ENCODE measurements at places on chromosomes 7 and 10.

DNA sequence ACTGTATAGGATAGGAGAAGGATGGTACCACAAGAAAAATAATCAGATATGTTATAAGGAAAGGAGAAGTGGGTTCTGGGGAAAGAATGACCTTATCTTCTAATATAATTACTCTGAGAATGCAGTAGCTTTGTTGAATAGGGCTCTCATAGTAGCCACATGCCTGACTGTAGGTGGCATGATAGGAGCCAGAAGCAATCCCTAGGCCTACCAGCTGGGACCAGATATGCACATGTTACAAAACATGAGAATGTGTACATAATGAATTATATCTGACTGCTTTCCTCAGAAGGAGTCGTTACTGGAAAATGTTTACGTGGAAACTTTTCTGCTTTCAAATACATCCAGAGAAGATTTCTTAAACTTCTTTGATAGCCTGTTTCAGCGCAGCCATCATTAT lies 53.2 kb upstream of the FAM3C start:
- no peak for DNase-seq

DNA sequence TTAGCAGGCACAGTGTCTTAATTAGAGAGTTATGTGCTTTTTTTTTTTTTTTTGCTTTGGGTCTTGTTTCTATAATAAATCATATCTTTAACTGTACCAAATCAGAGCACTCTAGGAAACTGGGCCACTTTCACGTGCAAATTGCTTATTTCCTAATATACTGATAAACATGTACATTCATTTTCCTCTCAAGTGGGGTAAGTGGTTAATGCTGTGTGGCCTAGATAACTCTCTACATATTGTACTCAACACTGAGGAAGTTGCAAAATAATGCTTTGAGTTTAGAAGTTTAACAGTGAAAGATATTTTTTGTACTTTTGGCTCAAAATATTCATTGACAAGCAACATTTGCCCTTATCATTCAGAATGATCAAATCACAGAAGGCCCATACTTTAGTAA lies 115.9 kb upstream of the IFRD1 start:
- no peak for DNase-seq

- DNase-seq, result no peak
Observed at GRCh38 chr7:157523766-157524421, 187.1 kb downstream of the DNAJB6 start.

GRCh38 chr7:71465741-71466189 lies 333.8 kb downstream of the GALNT17 start:
- DNase-seq, result no peak

DNA sequence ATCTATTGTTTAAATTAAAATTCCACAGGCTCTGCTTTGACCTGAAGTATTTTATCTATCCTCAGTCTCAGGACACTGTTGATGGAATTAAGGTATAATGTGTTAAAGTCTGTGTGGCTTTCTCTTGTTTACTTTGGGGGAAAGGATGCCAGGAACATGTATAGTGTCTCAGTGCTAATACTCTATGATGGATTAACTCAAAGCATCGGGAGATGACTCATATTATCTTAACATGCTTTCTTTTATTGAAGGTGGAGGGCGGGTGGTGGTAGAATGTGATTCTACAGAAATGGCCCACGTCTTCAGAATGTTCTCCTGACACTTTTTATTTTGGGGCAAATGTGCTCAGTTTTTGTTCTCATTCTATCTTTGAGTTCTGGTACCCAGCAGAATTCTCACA lies 189.0 kb downstream of the ANKRD30A start:
- no peak for DNase-seq

- no peak for DNase-seq
Observed at GRCh38 chr10:119370972-119371703, 163.8 kb downstream of the GRK5 start.

DNA sequence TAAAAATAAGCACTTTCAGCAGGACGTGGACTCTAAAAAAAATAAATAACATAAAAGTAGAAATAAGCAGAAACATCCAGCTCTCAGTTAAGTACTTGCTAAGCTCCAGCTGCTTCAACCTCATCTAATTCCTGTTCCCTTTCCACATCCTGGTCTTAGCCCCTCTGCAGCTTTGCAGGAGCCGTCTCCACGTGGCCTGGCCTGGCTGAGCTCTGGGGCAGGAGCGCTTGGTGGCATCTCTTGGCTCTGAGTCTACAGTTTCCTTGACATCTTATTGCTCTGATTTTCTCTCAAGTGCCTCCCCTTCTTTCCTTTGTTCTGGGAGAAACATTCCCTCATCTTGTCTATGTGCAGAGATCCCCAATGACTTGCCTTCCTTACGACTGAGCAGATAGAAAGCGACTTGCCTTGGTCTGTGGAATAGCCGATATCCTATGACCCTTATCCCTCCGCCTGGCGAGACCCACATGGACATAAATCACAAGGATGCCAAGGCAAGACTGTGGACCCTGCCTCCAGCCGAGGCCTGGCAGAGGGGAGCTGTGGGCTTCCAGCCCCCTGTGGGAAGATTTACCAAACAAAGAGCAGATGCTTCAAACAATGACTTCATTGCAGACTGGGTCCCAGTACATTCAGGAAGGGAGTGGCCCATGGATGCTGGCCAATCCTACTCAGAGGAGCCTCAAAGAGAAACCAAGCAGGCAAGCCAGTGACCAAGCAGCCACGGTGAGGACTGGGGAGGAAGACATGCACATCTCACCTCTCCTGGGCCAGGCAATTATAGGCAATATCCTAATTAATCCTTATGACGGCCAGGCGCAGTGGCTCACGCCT lies 61.9 kb downstream of the SPOCK2 start:
- no peak for DNase-seq

DNA sequence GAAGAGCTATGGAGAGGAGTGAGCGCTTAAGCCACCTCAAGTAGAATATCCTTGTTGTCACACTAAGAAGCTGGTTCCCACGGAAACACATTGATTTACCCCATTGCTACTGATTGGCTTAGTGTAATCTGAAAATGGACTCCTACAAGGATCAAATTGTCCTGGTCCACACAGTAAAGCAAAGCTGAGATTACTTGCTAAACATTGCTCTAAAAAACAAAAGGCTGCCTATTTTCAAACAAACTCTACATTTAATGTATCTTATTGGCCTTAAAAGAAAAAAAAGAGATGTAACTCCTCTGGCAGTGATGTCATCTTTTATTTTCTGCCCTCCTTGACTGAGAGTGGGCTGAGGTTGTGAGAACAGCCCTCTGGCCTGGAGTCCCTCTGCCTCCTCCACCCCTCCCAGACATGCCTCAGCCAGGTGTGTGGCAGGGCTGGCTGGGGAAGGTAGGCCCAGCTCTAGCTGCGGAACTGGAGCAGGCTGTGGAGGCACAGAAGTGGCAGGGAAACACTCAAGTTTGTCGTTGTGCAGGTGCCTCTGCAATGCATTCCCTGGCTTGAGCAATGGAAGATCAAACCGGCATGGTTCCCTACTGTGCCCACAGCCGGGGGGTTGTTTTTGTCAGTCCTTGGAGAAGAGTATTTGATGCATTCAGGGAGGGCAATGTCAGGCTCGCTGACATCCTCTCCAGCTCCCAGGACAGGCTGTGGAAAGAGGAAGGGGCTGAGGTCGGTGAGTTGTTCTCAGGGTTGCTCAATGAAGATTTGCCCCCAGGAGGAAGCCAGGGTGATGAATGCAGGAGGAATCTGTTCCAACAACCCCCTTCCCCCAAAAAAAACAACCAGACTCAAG lies 9.1 kb downstream of the KLF6 start:
- DNase-seq, result no peak

DNA sequence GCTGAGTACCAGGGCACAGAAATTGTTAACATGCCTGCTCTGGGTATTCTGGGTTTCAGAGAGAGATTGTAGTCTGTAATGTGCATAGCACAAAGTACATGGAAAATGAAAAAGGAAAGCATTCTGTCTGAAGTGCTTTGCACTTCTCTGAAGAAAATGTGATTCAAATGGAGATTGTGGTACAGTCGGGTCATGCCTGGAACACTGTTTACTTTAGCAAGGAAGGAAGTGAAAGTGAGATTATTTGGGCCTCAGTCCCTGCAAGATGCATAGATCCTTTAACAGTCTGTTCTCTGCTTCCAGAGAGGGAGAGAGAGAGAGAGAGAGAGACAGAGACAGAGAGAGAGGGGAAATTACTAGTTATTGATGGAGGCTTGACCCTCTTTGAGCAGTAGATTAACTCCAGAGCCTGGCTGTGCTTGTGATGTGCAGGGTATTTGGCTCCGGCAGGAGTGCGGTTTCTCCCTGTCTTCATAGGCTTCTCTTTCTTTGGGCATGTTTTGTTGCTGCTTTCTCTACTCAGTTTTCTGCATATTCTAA lies 5.4 kb downstream of the VWC2 start:
- no peak for DNase-seq

GRCh38 chr10:58514111-58514770 lies 1.6 kb downstream of the BICC1 start:
- no peak for DNase-seq

GRCh38 chr7:78184299-78184698 lies 385.7 kb downstream of the PHTF2 start:
- DNase-seq, result no peak

DNA sequence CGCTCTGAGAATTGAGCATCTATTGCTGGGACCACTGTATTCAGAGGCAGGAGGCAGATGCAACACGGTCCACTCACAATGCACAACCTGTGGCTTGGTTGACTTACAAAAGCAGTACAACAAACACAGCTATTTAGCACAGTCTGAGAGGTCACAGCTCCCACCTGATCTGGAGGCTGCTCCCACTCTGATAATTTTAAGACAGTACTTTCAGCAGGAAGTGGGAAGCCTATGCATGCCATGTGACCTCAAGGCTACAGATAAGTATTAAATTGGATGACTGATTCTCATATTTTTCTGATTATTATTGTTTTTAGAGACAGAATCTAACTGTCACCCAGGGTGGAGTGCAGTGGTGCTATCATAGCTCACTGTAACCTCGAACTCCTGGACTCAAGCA lies 659.3 kb downstream of the PARD3 start:
- DNase-seq, result no peak

DNA sequence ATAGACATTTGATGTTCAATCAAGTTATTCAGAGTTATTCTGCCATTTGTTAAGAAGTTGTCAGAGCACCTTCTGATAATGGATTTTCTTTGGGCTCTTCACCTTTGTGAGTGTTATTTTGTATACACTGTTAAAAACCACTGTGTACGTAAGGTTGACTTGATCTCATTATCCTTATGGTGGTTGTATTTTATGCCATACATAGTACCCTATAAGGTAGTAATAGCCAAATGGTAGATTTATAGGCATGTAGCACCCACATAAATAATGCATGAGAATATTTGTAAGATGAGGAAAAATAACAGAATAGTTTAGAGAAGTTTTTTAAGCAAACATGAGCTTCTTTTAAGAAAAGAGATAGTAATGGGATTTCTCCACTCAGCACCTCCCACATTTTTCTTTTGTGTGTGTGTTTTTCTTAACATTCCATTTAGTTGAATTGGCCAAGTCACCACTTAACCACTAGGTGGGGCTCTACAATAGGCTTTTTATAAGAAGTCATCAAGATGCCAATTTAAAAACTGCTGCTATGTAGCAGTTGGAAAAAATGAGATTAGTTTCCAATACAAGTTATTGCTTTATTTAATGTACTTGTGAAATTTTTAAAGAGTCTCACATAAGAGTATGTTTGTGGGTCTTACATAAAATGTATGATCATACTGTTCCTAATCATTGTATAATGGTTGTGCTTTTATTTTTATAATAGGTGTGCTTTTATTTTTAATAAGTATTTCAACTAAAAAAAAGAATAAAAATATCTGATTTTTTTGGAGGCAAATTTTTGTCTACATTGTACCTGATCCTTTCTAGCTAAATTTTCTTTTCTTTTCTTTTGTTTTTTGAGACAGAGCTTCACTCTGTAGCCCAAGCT lies 41.1 kb upstream of the STMP1 start:
- no peak for DNase-seq

DNA sequence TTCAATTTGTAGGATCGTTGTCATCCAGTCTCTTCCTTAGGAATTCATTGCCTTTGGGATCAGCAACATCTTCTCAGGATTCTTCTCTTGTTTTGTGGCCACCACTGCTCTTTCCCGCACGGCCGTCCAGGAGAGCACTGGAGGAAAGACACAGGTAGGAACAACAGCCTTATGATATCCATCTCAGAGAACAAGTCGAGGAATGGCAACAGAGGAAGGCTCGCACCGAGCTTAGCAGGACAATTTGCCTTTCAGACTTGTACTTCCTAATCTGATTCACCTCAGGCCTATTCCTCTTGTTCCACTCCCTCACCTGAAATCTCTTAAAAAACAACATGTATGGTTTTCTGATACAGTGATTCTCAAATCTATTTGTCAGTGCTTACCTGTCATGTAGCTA lies 29.5 kb downstream of the SLC26A4 start:
- DNase-seq, result no peak

GRCh38 chr7:111872450-111873325 lies 310.4 kb upstream of the IMMP2L start:
- DNase-seq, result no peak

- no peak for DNase-seq
Observed at GRCh38 chr10:61257956-61258496, 195.2 kb downstream of the TMEM26 start.

DNA sequence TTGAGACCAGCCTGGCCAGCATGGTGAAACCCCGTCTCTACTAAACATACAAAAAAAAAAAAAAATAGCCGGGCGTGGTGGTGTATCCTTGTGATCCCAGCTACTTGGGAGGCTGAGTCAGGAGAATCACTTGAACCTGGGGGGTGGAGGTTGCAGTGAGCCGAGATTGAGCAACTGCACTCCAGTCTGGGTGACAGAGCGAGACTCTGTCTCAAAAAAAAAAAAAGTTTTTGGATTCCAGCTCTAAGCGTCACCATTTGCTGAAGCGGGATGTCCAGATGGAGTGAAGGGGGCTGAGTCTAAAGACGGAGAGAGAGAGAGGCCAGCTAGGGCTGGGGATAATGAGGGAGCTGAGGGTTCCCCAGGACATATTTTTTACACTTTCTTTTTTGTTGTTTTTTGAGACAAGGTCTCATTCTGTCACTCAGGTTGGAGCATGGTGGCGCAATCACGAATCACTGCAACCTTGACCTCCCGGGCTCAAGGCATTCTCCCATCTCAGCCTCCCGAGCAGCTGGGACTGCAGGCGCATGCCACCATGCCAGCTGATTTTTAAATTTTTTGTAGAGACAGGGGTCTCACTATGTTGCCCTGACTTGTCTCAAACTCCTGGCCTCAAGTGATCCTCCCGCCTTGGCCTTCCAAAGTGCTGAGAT lies 9.4 kb upstream of the HK1 start:
- no peak for DNase-seq
